GM13976 (cell line): ENCODE measurements at places on chromosomes 7 and 10.

- DNase-seq: no peak
Measured at GRCh38 chr7:133369130-133369529, 116.3 kb downstream of the EXOC4 start.

DNA sequence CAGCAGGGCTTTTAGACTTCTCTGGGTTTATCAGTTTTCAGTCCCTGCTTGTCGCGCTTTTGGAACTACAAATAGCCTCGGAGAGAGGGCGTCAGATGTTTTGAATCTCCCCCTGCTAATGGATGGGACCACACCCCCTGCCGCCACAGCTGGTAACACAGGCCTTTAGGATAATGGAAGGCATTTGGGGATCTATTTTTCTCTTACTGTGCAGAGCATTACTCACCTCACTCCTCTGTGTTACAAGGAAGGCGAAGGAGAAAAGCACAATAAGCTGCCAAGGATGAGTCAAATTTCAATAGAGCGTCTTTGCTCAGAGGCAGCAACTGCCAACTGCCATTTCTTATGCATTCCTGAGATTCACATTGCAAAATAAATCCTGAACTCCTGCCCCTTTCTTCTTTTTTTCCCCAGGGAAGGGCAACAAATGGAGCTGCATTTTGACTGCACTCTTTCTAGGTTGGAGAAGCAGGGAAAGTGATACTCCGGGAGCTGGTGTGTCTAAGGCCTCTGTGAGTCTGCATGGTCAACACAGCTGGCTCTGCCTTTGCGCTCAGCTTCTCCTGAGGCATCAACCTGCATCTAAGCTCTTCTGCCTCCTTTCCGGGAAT, 31.5 kb upstream of the SMNDC1 start:
- DNase-seq: no peak

GRCh38 chr7:40698214-40698920, 563.6 kb downstream of the SUGCT start:
- DNase-seq: no peak

- DNase-seq: no peak
Measured at GRCh38 chr7:44128721-44129582, 5.6 kb upstream of the POLD2 start.

- no peak for DNase-seq
Measured at GRCh38 chr7:142997456-142997989, 29.4 kb downstream of the OR9A2 start.

DNA sequence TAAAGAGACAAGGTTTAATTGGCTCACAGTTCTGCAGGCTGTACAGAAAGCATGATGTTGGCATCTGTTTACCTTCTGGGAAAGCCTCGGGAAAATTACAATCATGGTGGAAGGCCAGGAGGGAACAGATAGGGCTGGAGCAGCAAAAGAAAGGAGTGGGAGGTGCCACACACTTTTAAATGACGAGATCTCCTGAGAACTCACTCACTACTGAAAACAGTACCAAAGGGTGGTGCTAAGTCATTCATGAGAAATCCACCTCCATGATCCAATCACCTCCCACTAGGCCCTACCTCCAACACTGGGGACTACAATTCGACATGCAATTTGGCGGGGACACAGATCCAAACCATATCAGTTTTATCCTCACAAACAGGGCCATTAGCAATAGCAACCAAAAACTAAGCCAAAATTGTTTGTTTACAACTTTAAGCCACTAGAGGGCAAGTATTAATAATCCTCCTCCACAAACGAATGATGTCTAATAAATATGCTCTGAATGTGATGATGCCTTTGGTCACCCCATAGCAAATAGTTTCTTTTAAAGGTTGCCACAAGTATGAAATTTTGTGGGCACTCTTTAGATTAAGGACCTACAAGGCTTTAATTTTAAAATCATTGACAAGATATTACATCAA, 129.2 kb upstream of the NRBF2 start:
- DNase-seq: no peak

DNA sequence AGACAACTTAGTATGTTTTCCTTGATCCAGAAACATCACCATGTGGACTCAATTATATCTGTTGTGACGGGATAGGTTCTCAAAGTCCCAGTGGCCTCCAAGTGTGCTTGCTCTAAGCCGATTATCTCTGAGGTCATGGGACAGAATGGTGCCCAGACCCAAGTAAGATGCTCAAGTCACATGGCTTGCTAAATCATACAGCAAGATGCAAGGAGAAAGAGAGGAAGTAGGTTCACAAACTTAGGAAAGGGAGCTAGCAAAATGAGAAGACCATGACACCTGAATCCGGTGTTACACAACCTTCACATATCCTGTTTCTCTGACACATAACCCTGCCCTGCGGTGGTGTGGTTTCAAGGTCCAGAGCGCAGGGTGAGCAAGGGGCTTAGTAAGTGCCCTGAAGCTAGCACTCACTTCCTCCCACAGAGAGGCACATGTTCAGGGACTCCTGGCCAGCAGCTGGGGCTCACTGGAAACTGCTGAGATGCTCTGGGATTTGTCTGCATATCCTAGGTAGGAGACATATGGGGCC, 590.9 kb upstream of the ANKRD30A start:
- no peak for DNase-seq

DNA sequence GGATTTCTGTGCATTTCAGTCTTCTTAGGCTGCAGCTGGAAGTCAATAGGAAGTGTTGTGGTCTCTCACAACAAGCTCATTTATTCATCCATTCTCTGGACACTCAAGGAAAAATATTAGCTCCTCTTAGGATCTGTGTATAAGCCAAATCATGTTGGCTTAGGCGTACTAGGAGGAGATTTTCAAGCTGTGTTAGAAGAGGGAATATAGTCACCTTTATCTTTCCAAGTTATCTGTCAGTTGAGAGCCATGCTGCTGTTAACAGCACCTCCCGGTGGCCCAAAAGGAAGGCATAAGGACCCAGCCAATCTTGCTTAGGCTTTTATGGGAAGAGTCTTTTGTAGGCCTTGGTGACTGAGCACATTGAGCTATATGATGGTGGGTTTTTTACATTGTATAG, 220.0 kb downstream of the LRMDA start:
- no peak for DNase-seq

DNA sequence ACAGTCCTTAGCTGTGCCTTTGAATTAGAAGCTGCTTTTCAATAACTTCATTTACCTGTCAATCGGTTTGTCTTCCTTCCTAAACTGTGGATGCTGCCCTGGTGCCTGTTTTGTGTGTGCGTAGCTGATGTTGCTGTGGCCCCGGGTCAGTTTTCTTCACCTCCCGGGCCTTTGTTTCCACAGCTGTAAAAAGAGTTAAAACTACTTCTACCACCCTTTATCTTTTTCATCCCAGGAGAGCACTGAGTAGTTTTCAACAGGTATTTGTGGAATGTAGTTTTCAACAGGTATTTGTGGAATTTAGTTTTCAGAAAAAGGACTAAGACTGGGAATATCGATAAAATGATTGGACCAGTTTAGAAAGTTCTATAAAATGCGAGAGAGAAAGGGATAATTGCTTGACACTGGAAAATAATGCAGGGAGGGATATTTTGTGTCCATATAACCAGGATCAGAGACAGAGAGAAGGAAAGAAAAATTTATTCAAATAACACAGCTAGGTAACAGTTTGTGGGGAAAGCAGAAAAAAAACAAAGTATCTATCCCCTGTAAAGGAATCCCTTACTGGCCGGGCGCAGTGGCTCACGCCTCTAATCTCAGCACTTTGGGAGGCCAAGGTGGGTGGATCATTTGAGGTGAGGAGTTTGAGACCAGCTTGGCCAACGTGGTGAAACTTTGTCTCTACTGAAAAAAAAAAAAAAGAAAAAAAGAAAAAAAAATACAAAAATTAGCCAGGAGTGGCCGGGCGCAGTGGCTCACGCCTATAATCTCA, 15.9 kb upstream of the IGF2BP3 start:
- DNase-seq: no peak

DNA sequence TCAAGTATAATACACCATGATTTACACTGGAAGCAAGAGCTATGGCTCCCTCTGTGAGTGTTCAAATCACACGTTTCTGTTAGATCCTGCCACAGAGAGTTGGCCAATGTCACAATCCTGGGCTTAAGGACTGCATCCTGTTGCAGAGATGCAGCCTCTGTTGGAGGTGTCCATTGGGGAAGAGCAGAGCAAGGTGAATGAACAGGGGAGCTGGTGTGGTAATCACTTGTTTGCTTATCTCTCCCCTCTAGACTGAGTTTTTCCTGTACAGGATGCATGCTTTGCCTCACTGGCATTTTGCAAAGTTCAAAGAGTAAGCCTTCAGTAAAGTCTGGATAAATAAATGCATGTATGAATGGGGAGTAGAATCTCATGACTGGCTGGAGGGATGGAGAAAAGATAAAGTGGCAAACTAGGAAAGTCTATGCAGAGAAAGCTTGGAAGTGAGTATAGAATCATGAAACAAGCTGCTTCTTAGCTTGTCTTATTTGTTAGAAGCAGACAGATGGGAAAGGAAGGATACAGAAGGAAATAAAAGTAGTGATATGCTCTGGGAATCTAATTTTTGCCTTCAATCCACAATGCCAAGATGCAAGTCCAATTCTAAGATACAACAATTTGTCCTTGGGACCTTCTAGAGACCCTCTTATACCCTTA, 605.9 kb downstream of the KCNMA1 start:
- no peak for DNase-seq

- no peak for DNase-seq
Measured at GRCh38 chr7:149635561-149636329, 137.6 kb downstream of the ZNF467 start.

- DNase-seq: no peak
Measured at GRCh38 chr10:116382290-116382689, 45.4 kb upstream of the PNLIPRP3 start.

DNA sequence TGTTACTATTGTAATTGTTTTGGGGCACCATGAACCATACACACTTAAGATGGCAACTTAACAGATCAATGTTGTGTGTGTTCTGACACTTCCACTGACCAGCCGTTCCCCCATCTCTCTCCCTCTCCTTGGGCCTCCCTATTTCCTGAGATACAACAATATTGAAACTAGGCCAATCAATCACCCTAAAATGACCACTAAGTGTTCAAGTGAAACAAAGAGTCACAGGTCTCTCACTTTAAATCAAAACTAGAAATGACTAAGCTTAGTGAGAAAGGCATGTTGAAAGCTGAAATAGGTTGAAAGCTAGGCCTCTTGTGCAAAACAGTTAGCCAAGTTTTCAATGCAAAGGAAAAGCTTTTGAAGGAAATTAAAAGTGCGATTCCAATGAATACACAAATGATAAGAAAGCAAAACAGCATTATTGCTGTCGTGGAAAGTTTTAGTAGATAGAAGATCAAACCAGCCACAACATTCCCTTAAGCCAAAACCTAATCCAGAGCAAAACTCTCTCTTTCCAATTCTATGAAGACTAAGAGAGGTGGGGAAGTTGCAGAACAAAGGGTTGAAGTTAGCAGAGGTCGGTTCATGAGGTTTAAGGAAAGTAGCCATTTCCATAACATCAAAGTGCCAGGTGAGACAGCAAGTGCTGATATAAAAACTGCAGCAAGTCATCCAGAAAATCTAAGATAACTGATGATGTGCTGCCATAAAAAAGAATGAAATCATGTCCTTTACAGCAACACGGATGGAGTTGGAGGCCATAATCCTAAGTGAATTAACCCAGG, 90.6 kb downstream of the MTPN start:
- DNase-seq: no peak

GRCh38 chr7:37046531-37047079, 322.3 kb upstream of the AOAH start:
- DNase-seq: no peak

GRCh38 chr7:35533902-35534301, 161.0 kb downstream of the HERPUD2 start:
- DNase-seq: no peak

GRCh38 chr10:127556916-127557315, 7.8 kb downstream of the NPS start:
- no peak for DNase-seq

GRCh38 chr7:18393465-18394118, 102.0 kb upstream of the HDAC9 start:
- DNase-seq: no peak

DNA sequence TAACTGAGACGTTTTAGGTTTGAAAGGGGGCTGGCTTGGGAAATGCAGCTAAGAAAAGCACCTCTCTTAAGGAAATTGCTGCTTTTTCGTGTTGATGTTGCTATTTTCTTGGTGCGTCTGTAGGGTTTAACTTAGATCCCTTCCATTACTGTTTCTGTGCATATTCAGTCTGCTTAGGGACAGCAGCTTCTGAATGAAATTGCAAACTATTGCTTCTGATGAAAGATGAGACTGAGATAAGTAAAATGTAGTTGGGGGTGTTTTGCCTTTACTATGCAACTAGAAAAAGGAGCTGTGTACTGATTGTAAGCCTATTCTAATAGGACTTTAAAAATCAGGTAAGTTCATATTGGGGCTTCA, 772 bp downstream of the HDAC9 start:
- no peak for DNase-seq

DNA sequence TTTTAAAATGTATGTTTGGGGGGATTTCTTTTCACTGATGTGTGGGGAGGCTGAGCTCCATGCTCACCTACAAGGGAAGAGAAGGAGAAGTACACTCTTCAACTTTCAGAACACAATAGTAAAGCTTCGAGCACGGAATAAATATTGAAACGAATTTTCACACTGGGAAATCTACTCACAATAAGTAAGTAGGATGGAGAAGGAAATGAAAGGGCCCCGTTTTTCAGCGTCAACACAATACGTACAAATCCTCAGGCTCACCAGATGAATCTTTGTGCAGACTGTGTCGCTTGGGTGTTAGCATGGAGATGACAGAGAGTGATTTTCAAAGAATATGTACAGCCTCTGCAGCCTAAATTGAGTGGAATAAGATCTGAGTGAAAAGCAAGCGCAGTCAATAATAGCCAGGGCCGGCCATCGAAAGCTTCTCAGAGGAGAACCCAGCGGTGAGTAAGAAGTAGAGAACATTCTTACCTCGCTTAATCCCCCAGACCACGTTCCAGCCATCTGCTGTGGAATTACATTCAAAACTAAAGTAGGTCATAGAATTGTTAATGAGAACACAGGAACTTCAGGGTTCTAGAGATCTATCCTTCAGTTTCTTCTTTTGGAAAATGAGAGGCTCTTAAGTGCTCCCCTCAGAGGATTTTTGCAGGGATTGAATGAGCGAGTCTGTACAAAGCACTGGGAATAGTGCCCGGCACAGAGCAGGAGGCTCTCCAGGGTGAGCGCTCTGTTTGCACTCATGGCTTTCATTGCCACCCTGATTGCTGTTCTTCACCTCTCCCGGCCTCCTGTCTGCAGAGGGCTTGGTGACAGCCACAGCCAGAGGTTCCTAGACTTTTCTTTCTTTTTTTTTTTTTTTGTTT, 292.8 kb downstream of the SFMBT2 start:
- no peak for DNase-seq
